ENCODE measurements at places on chromosomes 4 and X.

DNA sequence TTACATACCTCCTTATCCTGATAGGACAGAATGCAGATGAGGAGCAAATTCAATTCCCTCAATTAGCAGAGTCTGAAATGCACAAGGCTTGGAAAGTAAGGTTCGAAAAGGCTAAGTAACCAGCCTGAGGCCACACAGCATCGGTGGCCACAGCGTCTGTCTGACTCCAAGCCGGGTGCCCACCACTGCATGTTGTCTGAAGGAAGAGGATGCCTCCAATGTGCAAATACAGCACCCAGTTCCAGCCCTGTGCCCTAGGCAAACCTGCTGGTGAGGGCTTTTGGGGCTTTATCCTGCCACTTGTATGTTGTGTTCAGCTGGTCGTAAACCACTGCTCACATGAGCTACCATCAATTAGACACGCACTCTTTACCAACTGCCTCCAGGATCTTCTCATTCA lies 48.6 kb upstream of the PPP2R2C start:
- no peak for DNase-seq

- DNase-seq, result no peak
Measured at GRCh38 chr4:104066533-104066932, 346.7 kb upstream of the TACR3 start.

DNA sequence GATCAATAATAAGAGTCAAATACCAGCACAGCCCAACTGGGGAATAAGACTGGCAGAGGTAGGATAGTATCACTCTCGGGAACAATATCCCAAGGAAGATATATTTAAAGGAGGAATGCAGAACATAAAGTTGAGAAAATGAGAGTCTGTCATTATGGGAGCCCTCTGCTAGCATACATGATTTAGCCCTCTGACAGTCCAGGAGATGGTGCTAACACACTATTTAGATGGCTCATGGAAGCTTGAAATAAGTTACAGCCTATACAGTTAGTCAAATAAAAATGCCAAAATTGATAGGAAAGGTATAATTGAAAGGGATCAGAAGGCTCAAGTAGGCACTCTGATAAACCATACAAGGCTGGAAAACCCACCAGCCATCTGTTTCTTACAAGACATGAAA lies 201.0 kb upstream of the NEIL3 start:
- no peak for DNase-seq

DNA sequence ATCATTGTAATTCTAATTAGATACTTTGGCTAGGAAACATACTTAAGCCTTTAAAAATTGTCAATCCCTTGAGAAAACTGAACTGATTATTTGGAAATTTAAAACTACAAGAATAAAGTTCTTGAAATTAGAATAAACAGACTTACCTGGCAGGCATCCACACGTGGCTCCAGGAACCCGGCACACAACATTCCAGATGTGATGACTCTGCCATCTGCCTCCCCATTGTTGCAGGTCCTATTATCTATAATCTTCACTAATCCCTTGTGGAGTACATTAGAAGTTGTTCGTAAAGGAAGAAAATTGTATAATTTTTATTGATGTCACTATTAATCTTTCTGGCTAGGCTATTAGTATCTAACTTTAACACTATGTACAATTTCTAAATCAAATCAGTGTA lies 16.2 kb upstream of the GNRHR start:
- DNase-seq, result no peak

DNA sequence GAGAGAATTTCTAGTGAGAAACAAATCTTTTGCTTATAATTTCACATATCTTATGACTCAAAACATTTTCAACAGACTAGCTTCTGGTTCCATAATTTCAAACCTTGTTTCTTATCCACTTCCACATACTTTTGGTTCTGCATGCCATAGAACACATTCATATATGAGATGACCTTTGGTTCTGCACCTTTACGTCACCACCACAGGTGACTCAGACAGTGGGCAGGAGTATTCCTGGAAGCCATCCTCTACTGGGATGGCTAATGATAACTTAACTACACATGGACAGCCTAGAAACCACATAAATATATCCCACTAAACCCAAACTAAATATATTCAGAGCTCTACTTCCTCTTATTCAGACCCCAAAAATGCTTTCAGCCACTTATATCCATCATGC lies 133.3 kb downstream of the DCK start:
- no peak for DNase-seq

DNA sequence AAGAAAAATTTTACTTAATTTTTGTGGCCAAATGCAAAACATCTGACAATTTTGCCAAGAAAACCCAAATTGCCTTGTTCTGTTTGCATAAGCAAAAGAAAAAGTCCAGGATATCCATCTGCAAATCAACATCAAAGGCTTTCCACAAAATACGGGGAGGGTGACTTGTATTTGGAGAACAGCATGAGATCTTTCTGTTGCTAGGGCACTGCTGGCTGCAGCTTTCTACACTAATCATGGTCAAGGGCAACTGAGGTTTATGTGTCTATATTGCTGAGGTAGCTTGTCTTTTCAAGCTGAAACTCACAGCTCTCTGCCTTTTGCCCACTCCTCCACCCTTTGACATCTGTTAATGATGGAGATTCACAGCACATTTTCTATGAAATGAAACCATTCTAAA lies 389.1 kb downstream of the NKX6-1 start:
- DNase-seq, result no peak

- DNase-seq, result no peak
Measured at GRCh38 chr4:19945501-19945900, 306.2 kb upstream of the SLIT2 start.

DNA sequence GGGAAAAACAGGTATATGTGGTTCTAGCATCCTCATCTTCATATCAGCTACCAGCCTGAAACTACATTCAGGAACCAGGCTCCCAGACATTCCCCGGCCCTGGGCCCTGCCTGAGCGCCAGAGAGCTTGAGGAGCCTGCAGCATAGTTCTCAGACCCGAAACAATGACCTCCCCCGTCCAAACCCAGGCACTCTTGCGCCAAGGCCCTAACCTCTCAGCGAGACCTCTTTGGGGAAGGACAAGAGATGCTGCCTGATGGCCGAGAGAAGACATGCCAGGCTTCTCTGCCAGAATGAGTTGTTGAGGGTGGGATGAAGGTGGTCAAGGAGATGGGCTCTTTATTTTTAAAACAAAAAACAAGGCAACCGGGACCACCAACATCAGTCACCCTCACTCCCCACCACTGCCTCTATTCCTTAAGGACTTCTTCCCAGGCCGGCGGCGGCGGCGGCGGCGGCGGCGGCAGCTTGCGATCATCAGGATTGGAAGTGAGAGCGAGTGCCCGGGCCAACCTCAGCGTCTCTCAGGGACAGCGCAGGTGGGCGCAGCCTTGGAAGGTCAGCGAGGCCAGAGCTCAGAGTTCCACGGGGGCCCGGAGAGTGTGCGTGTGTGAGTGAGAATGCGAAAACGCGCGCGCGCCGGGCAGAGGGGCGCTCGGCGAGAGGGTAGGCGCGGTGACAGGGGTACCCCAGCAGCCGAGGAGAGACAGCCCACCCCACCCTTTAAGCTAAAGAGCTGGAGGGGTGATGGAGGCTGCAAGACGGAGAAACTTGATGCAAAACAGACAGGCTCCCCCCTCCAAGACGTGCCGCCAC lies 601 bp downstream of the INPP4B start:
- no peak for DNase-seq

GRCh38 chrX:131287560-131288179 lies 1.4 kb downstream of the IGSF1 start:
- no peak for DNase-seq

DNA sequence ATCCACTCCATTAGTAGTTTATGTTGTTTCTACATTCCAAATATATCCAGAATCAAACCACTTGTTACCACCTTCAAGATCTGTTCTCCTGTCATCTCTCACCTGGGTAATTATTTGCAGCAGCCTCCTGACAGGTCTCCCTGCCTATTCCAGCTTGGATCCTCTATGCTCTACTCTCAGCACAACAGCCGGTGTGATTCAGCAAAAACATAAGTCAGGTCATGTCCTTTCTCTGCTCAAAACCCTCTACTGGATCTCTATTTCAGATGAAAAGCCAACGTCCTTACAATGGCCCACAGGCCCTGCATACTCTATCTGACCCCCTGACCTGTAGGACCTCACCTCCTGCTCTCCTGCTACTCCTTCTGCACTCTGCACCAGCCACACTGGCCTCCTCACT lies 84.5 kb downstream of the NHSL2 start:
- DNase-seq, result no peak

GRCh38 chr4:110527156-110527555 lies 51.2 kb downstream of the ENPEP start:
- DNase-seq, result no peak

- no peak for DNase-seq
Measured at GRCh38 chrX:136325377-136325776, 24.6 kb downstream of the ADGRG4 start.

DNA sequence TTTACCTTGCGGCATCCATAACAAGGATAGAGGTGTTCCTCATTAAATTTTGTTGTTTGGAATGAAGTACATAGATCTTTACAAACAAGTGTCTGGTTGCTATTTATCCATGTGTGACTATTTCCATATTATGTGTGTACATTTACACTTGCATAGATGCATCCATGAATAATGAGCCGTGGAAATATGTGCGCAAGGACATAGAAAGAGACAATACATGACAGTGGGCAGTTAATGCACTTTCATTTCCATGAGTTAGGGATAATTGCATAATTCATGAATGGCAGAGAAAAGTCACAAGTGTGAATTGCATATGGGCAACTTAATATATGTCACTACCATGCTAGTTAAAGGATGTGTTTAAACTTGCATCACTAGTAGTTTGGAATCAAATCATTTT lies 338.2 kb upstream of the PITX2 start:
- DNase-seq, result no peak

DNA sequence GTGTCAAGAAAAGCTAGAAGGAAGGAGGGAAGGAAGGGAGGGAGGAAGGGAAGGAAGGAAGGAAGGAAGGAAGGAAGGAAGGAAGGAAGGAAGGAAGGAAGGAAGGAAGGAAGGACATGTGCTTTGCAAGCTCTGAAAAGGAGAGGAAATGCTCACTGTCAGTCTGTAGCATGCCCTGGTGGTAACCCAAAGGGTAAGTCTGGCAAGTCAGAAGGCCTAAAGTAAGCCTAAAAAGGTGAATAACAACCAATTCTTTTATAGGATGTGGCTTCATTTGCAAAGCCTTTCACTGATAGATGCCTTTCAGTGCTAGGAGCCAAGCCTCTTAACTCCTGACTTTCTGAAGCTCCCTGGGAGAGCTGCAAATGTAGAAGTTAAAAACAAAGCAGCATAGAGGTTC lies 542.6 kb downstream of the CFAP47 start:
- no peak for DNase-seq

DNA sequence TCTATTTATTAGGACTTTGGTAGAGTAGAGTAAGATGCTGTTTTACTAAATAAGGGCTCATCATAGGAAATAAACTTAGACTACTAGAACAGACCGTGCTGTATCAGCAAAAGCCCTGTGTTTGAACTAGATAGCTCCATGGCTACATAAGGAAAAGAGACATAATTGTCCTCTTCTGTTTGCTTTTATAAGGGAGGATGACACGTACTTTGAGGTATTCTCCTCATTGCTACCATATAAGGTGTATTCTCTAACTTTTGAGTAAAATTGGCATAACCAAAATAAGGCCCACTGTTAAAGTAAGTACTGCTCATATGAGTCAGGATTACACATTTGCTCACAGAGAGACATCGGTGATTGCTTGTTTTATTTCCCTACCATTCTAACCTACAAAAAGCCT lies 64.3 kb downstream of the PDLIM5 start:
- no peak for DNase-seq

DNA sequence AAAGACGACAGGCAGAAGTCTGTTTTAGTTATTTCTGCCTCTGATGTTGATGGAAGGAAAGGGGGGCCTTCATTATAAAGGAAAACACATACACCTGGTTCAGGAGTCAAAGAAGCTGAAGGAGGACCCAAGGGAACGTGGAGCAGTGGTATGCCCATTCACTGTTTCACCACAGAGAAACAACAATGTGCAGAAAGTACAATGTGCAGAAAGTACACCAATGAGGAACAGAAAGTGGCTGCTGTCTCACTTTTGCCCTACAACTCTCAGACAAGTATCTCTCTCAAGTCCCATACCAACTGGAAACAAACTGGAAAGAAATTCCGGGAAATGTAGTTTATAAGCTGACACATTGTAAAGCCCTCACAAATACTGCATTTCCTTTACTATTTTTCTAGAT lies 564.5 kb downstream of the TRAM1L1 start:
- DNase-seq, result no peak

DNA sequence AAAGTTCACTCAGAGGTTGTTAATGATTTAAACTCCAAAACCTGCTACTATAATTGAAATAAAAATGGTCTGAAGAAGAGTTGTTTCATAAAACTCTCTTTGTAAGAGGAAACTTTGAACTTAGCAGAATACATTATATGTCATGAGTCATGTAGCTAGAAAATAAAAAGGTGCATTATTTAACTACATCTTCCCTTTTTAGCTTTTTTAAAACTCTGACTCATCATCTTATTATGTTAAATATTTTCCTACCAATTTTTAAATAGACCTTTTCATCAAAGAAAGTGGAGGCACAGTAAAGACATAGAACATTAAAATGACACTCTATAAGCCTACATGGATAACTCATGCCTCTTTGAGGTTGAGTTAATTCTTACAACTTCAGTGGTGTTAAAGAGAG lies 1.2 kb upstream of the ZNF827 start:
- no peak for DNase-seq

- no peak for DNase-seq
Measured at GRCh38 chr4:31351695-31352094, 631.5 kb downstream of the PCDH7 start.

DNA sequence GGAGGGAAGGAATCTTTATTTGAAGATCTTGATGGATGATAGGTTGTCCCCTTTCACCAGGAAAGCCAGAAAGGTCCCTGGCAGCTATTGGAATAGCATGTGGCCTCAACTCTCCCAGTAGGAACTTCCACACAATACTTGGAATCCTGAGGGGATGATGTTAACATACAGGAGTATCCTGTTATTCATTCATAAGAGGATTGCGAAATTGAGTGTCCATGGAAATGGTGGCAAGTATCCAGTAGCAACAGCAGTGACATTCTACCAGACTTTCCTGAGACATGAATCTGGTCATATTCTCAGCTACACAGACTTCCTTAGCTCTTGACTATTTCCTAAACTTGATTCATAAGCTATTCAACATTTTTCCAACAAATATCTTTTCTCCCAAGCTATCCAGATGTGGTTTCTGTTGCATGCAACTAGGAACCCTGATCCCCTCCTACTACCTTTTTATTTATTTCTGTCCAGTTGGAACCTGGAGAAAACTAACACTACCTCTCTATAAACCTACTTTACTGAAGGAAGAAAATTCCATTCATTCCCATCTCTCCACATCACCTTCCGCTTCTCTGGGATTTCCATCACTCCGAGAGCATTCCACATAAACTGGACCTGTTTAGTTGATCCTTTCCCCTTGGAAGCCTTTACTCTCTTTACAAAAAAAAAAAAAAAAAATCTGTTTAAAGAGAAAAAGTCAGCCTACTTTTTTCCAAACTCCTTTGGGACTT lies 101.8 kb downstream of the ANXA5 start:
- DNase-seq, result no peak

DNA sequence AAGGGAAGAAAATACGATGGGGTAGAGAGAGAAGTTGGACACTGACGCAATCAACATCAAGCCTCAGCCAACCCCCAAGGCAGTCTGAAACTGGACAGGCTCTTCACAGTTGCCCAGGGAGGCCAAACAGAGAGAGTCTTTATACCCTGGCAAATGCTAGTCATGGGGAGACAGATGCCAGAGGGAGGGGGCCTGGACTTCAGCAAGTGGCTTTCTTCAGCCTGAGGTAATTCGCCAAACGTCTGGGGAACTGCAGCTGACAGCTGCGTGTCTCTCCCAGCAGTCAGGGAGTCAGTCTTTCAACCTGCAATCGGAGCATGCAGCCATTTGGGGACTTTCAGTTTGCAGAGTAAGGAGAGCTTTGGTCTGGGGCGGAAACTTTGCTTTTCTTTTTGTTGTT lies 521.6 kb downstream of the TRIML1 start:
- DNase-seq, result no peak
